Activated CD4-positive, alpha-beta T cell treated with anti-CD3 and anti-CD28 coated beads for 36 hours (primary cell): ENCODE measurements at places on chromosomes 5 and 9. TPM values are rescaled to one million over a fixed set of nuclear protein-coding genes. Genes with fewer than 3 reads are reported as not detected.
A peak's percentile ranks its signal among the peaks of the same experiment; 100 is the strongest.

Gene USP20
- total RNA-seq, result 37.6 TPM

Gene ELOVL7
- total RNA-seq, result 0.69 TPM

GRCh38 chr5:157217289-157218024 lies 36.8 kb downstream of the ITK start:
- peak; percentile 63 for DNase-seq

Gene ZNF454
- not detected for total RNA-seq

- no peak for DNase-seq
Measured at GRCh38 chr9:85129514-85129913, 460.0 kb downstream of the NTRK2 start.

DNA sequence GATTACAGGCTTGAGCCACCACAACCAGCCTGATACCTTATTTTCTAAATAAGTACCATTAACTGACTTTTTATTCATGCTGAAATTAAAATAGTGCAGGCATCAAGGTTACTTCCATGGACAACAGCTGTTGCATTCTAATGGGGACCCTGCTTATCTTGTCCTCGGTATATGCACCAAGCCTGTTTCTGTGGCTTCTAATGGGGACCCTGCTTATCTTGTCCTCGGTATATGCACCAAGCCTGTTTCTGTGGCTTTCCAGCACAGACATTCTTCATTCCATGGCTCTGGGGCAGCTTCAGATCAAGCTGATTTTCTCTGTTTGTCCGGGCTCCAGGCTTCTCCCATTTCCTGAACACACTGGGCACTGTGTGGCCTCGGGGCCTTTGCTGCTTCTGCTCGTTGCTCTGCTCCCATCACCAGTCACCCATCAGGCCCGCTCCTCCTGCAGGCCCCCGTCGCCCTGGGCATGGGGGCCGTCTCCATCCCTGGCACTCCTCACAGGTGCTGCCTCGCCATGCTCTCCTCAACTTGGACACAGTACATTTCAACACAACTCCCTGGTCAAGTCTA lies 30.7 kb downstream of the ZNF354A start:
- no peak for DNase-seq

Gene STPG3
- not detected for total RNA-seq

- DNase-seq, result no peak
Measured at GRCh38 chr5:8727396-8727795, 818.5 kb downstream of the SEMA5A start.

Gene SAPCD2
- total RNA-seq, result 6.4 TPM

- peak; percentile 88 for DNase-seq
Measured at GRCh38 chr5:143404416-143405062, 1.1 kb upstream of the NR3C1 start.

DNA sequence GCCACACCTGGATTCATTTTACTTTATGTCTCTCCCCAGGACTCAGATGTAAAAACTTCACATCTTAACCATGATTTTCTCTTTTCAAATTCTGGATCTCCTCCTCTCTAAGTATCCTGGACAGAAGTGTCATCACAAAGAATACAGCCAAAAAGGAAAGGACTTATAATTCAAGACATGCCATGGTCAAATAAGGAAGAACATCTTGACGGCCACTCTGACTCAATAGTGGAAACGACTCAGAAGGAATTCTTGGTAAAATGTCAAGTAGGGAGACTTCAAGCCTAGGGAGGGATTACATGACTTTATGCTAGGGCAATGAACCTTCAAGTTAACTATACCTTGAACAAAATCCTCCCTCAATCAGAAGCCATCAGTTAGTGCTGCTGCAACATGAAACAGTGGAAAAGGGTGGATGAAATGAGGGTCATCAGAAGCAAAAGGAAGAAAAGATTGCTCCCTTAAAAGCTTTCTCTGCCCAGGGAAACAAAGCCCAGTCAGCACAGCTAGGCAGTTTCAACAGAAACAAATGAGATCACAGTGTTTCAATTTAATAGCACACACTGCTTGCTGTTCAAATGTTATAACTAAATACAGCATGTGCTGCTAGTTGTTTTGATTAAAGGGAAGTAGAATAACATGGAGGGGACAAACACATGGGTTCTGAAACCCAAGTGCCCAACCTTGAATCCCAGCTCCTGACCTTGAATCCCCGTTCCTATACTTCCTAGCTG lies 101.4 kb downstream of the LPAR1 start:
- no peak for DNase-seq

DNA sequence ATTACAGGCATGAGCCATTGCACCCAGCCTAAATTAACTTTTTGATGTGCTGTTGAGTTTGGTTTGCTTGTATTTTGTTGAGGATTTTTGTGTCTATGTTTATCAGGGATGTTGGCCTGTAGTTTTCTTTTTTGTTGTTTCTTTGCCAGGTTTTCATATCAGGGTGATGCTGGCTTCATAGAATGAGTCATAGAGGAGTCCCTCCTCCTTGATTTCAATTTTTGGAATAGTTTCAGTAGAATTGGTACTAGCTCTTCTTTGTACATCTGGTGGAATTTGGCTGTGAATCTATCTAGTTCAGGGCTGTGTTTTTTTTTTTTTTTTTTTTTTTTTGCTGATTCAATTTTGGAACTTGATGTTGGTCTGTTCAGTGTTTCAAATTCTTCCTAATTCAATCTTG lies 1164.3 kb upstream of the DMAC1 start:
- DNase-seq, result no peak

Gene NR5A1
- total RNA-seq, result not detected

DNA sequence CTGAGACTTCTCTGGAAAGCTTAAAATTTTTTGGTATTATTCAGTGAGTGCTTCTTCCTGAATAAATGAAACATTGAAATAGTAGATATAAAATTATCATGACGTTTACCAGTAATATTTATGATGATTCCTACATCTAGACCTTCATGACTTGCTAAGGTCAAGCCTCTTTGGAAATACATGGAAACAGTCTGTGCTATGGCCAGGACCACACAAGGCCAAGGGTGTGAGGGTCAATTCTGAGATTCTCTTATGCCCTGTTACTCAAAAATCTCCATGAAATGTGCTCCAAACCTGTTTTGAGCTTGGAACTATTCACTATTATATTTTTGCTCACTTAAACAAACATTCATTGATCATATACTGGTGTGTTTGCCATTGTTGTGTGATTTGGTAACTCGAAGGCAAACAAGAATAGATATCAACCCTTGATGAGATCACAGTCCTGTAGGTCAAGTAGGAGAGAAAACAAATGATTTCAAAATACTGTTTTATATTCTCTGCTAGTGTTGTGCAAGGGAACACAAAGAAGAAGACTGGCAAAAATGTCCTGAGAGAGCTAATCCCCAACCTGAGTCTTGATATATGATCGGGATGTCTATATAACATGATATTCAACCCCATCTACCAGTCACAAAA lies 1254.9 kb upstream of the DMAC1 start:
- no peak for DNase-seq

Gene ANKRD34B
- total RNA-seq, result not detected

DNA sequence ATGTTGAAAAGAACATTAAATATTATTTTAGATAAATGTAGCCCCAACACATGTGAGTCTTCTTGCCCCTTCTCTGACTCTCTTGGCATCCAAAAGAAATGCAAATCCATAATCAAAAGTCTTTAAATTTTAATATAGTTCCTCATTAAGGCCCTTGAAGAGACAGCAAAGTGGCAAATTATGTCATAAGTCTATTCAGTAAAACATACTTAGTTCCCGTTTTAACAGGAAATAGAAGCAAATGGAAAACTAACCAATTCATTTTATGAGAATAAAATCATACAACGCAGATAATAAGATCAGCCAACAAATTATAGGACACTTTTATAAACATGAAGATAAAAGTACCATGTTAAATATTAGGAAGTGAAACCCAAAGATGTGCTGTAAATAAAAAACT lies 20.1 kb upstream of the IFNB1 start:
- no peak for DNase-seq

GRCh38 chr5:8362495-8362894 lies 493.5 kb downstream of the MTRR start:
- no peak for DNase-seq

DNA sequence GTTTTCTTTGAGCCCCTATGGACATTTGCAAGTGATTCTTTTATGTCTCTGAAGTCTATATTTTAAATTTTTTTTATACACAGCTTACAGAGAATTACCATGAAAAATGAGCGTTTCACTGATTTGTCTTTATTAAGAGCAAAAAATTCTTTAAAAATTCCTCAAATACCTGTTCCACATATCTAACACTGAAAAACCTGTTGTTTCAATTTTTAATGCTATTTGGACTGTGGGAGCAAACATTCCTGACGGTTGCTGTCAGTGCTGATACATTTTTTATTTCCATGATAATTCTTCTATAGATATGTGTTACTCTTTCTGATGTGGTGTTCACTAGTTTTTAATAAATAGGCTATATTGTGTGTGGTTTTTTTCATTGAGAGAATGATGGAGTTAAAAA lies 199.8 kb downstream of the GDNF start:
- DNase-seq, result no peak

DNA sequence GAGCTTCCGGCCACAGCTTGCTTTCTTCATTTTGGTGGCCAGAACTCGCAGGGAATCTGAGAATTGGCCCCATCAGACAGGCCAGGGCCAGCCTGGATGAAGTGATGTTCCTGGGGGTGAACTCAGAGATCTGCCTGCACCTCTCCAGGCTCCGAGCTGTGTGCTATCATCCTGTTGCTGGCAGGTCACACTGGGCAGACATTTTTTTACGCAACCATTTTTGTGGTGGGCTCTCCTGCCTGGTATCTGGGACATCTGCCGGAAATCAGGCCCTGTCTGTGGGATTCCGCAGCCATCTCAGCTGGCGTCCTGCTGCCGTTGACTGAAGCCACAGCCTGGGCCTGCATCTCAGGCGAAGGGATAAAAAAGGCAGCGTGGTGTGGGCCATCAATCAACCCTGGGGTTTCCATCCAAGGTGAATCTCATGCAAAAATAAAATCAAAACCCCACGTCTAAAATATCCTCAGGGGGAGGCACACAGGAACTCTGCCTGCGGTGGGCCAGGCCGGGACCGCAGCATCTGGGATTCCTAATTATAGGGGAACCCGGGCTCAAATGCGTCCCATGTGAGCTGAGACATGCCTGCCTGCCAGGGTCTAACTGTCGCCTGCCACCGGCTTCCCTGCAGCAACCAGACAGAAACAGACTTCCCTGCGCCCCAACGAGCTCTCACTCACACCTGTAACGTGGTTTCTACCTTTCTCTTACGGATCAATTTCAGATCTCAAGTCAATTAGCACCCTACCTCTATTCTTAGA lies 174.3 kb downstream of the SYK start:
- no peak for DNase-seq

DNA sequence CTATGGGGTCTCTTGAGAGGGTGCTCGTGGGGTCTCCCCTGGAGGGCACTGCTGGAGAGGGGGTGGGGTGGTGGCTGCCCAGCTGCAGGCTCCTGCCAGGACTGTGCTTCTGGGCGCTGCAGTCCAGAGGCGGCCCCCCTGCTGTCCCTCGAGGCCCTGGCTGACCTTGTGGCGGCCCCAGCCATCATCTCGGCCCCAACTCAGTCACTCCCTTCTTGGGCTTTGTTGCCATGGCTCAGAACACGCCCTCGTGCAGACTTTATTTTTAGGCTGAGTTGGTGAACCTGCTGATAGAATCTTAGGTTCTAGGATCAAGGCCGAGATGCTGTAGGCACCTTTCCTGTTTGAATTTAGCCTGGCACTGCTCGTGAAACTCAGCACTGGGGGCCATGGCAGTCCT lies 22.8 kb downstream of the FBXW5 start:
- no peak for DNase-seq

- no peak for DNase-seq
Measured at GRCh38 chr5:173644673-173645436, 28.4 kb upstream of the BOD1 start.

Gene DNAH5
- not detected for total RNA-seq

DNA sequence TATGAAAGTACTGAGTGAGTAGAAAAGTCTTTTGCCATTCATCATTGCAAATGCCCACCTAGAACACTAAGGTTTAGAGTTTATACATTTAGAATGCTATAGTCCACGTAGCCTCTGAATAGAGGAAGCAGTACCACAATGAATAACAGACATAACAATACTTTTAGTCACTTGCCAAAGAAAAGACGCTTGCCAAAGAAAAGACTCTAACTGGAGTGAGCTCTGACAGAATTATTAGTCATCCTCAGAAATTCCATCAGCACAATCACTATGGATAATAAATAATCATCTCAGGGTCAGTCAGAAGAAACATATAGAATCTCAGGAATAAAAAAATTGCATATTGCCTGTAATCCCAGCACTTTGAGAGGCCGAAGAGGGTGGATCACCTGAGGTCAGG lies 168.5 kb upstream of the TARS1 start:
- no peak for DNase-seq

DNA sequence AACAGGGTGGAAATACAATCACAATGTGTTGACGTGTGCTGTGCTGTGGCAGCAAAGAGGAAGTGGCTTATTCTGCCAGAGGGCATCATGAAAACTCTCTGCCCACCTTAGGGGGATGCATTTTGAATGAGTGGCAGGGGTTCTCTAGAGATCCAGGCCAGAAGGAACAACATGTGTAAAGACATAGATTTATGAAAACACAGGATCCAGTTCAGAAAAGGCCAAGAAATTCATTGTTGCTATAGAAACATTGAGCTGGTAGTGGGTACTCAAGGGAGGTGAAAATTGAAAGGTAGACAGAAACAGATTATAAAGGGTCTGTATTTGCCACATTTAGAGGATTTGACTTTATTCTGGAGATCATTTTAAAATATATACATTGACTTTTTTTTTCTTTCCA lies 417.7 kb downstream of the ENC1 start:
- no peak for DNase-seq

GRCh38 chr5:44646016-44646415 lies 162.7 kb upstream of the MRPS30 start:
- DNase-seq, result no peak

- DNase-seq, result no peak
Measured at GRCh38 chr5:14483504-14484157, 98.0 kb upstream of the OTULINL start.

DNA sequence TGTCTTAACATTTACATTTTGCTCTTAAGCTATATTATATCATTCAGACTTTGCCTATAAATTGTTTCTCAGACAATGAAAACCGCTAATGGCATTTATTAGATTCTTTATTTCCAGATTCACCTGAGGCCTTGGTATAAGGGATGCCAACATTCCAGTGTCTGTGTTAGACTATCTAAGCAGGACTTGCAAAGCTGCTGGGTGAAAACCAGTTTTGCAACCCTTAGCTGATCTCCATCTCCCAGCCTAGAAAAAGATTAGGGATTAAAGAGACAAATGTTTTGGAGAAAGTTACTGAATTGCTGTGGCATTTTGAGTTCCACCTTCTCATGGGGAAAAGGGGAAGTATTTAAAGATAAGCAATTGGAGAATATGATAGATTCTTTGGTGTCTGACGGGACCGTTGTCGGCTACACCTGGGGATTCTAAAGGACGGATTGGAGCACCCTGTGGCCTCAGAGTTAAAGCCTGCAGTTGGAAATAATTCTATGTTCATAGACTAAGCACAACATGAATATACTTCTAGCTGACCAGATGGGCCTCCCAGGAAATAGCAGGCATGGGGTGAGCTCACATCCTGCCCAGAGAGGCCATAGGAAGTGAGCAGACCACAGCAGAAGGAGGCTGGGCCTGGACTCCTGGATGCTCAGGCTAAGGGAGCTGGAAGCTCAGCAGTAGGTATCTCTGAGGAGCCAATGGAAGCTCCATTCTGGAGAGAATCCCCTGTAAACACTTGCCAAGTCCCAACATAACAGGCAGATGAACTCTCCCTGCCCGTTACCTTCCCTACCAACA lies 21.8 kb downstream of the ENTREP1 start:
- no peak for DNase-seq
